Left hindlimb (tissue), 1 donor: ENCODE measurements at places on chromosomes 2 and 18.

GRCh38 chr2:47984041-47984440 lies 77.7 kb upstream of the FBXO11 start:
- no peak for DNase-seq

DNA sequence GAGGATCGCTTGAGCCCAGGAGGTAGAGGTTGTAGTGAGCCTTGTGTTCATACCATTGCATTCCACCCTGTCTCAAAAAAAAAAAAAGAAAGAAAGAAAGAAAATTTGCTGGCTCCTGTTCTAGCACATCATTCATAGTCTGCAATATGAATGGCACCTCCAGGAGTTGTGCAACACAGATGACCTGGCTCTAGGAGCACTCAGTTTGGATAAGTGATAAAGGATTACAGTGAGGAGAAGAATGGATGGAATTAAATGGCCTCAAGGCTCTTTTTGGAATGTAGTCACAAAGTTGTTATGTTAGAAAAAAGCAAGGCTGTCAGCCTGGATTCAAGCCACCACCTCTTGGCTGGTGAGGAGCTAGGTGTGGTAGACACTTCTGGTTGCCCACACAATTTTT lies 21.5 kb upstream of the SPRED2 start:
- DNase-seq: no peak

GRCh38 chr2:46171411-46171953 lies 125.7 kb upstream of the EPAS1 start:
- DNase-seq: no peak

- peak; percentile 30 for DNase-seq
These were observed 32.9 kb upstream of the EHBP1 start for GRCh38 chr2:62672601-62673000.

- no peak for DNase-seq
These were observed 187.2 kb downstream of the ANKRD30B start for GRCh38 chr18:14935210-14935609.

- DNase-seq: no peak
These were observed 373.5 kb upstream of the CHST9 start for GRCh38 chr18:27558388-27559155.

DNA sequence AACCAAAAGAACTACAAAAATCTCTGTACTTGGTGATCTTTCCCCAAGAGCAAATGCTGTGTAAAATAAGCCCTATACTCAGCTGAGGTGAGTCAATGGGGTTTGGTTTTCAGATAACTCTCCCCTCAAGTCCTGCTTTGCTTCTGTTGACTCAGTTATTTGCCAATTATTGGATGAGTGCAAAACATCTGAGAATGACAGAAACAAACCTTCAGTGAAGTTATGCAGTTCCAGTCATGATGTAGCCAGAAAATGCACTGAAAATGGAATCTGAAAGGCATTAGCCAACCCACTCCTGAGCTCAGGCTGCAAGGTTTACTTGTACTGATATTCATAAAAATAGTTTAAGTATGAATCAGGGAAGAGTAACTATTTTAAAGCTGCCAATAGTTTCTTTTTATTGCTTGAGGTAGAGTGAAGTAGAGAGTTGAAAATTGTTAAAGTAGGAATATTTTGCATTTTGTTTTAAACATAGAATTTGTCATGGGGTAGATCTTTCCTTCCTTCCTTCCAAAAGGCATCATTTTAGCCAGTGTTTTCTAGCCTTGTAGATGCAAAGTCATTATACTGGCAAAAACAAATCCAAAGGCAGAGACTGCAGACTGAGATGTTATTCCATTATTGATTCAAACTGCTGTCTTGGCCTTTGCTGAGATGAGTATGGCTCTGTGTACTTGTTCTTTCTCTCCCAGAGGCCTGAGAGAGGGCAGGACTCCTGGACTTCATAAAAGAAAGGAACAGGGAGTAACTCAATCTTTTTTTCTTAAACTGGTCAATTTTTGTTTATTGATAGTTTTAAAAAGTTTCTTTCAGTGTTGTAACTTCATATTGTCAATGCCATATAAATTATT lies 215.3 kb downstream of the RND3 start:
- DNase-seq: no peak
